SK-N-MC (cell line): ENCODE measurements at places on chromosomes 4 and X.
A peak's percentile ranks its signal among the peaks of the same experiment; 100 is the strongest.

- DNase-seq: no peak
These were observed 42.7 kb downstream of the TMEM156 start for GRCh38 chr4:38989487-38989886.

GRCh38 chr4:6908432-6909112, 1.1 kb upstream of the TBC1D14 start:
- no peak for DNase-seq

- no peak for DNase-seq
These were observed 623.5 kb upstream of the NR3C2 start for GRCh38 chr4:149065753-149066152.

GRCh38 chr4:18180892-18181291, 159.3 kb upstream of the LCORL start:
- DNase-seq: no peak

DNA sequence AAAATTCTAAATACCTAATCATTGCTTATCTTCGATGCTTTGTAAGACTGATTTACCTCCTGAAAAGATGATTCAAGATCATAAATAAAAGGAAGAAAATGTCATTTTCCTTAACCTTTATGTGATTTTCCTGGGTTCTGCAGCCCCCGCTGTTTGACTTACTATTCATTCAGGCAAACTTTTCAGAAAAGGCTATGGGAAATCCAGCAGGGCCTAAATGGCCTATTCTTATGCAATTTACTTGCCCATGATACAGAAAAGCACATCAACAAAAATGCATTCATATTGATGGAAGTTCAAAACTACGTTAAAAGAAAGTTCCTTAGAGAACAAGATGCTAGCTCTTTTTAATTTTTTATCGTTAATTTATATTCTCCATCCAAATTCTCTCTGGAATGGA, 51.2 kb downstream of the TMEM144 start:
- no peak for DNase-seq

- no peak for DNase-seq
These were observed 43.9 kb downstream of the HOPX start for GRCh38 chr4:56637154-56637553.

DNA sequence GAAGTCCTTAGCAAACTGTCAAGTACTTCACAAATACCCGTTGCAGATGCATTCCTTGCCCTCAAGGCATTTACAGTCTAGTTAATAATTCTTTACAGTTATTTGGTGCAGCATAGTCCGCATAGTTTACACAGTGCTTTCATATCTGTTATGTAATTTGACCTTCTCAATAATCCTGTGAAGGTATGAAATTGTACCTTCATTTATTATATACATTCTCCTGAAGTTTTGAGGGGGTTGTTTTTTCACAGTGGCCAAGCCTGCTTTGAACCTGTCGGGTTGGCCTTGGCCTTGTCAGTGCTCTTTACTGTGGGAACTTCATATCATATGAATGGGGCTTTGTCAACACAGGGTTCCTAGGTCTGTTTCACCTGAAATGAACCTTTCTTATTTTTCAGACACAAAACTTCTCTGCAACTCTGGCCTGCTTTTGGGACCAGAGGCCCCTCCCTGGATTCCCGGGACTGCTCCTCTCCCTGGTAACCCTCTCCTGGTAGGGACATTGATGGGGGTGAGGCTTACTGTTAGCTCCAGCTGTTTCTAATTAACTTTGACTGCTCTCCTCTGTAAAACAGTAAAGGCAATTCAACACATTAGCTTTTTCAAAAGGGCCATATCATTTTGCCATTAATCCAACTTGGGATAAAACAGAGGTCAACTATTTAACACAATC, 9.1 kb downstream of the IGFBP7 start:
- DNase-seq: no peak

DNA sequence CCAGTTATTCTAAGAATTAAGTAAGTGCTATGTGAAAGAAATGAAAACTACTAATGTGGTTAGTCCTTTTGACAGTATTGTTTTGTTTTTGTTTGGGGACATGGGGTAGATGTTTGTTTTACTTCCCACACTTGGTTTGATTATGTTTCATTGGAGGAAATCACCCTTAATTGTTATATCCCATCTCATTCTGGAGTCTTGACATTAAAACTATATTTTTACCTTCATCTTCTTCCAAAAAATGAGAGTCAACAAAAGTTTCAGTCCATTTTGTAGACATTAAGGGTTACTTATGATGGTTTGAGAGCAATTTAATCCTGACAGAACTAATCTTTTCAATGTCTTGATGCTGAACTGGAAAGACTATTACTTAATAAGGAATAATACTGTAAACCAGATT, 108.7 kb downstream of the GPC3 start:
- DNase-seq: no peak

- no peak for DNase-seq
These were observed 162.7 kb upstream of the MBNL3 start for GRCh38 chrX:132651421-132652086.

DNA sequence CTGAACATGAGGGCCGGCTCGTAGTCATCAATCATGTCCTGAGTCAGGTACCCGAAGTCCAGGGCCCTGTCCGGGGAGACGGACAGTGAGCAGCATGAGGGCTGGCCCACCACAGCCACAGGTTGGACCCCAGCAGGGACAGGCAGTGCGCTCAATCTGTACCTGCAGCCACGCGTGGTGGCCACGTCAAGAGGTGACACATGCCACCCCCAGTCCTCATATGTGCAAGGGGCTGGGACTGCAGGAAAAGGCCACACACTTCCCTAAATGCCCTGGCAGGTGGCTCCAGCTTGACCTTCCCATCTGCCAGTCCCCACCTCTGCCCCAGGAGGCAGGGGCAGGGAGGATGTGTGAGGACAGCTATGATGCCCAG, 73.8 kb upstream of the MXD4 start:
- DNase-seq: no peak

GRCh38 chr4:132792310-132792709, 356.8 kb upstream of the PCDH10 start:
- no peak for DNase-seq

DNA sequence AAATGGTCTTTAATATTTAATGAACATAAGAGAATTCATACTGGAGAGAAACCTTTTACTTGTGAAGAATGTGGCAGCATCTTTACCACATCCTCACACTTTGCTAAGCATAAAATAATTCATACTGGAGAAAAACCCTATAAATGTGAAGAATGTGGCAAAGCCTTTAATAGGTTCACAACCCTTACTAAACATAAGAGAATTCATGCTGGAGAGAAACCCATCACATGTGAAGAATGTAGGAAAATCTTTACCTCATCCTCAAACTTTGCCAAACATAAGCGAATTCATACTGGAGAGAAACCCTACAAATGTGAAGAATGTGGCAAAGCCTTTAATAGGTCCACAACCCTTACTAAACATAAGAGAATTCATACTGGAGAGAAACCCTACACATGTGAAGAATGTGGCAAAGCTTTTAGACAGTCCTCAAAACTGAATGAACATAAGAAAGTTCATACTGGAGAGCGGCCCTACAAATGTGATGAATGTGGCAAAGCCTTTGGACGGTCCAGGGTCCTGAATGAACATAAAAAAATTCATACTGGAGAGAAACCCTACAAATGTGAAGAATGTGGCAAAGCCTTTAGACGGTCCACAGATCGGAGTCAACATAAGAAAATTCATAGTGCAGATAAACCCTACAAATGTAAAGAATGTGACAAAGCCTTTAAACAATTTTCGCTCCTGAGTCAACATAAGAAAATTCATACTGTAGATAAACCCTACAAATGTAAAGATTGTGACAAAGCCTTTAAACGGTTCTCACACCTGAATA, 35.6 kb downstream of the ZNF141 start:
- DNase-seq: no peak

- DNase-seq: no peak
These were observed at the start of gene ETNPPL for GRCh38 chr4:108762559-108763225. ETNPPL (minus strand) TSS chr4:108763053; CDS start chr4:108762898, 155 bp downstream.

- no peak for DNase-seq
These were observed 87.8 kb upstream of the NPNT start for GRCh38 chr4:105807496-105807895.

GRCh38 chr4:143185253-143186107, 763 bp downstream of the USP38 start:
- DNase-seq: no peak

DNA sequence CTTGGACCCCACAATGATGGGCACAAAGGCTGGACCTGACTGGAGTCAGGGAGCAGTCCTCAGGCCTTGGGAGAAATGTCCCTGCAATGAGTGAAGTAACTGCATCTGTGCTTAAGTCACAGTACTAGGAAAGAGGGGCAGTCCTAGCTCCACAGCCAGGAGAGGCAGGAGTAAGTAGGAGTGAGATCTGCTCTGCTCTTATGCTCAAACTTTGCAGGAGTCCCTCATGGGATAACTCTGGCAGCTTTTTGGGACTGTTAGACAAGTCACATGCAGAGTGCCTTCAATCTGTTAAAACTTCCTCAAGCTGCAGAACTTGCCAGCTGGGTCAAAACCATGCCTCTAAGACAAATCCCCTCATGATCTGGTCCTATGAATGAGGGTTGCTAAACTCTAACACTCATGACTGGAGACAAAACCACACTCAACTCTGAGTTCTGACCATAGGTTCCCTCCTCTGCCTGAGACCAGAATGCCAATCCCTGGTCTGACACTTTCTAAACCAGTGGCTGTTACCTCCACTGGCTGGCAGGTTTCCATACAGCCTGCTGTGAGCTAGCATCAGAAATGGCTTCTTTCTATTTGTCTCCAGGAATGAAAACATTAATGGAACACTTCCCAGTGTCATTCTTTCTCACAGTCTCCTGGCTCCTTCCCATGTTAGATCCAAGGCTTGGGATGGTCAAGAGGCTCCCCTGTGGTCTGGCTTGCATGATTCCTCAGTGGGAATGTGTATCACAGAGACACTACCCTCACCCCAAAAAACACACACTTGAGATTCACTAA, 819.3 kb downstream of the PCDH7 start:
- DNase-seq: no peak

DNA sequence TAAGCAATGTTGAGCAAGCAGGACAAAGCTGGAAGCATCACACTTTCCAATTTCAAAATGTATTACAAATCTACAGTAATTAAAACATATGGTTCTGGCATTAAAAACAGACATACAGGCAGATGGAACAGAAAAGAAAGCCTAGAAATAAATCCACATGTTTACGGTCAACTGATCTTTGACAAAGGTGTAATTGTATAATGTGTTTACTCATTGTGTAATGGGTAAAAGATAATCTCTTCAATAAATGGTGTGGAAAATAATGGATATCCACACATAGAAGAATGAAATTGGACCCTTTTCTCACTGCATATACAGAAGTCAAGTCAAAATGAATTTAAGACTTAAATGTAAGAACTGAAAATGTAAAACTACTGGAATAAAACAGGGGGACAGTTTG, 394.2 kb downstream of the ANKRD50 start:
- no peak for DNase-seq

- DNase-seq: no peak
These were observed 124.1 kb downstream of the AFAP1 start for GRCh38 chr4:7815562-7815961.

- DNase-seq: no peak
These were observed 28.5 kb downstream of the SRPX start for GRCh38 chrX:38192007-38192810.

- DNase-seq: no peak
These were observed 547.7 kb upstream of the DIPK2B start for GRCh38 chrX:45748369-45748774.

- DNase-seq: no peak
These were observed 39.0 kb upstream of the CD99 start for GRCh38 chrX:2652106-2652505.

DNA sequence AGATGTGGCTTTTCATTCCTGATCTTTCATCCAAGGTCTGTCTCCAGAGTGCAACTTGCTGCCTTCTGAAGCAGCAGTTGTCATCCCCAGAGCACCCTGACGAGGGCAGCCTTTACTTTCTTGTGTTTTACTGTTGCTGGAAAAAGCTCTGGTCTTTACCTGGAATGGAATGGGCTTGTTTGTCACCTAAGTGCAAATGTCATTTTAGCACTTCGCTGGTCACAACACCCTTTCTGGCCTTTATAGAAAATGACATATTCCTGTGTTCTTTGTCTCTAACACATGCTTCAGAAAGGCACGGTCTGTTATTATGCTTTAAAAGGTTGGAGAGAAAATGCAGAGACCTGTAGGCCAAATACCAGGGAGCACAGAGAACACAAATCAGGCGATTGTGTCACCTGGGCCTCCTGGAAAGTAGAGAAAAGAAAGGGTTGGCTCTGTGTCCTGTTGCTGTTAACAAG, 332.7 kb upstream of the IGFBP7 start:
- DNase-seq: peak; percentile 6

DNA sequence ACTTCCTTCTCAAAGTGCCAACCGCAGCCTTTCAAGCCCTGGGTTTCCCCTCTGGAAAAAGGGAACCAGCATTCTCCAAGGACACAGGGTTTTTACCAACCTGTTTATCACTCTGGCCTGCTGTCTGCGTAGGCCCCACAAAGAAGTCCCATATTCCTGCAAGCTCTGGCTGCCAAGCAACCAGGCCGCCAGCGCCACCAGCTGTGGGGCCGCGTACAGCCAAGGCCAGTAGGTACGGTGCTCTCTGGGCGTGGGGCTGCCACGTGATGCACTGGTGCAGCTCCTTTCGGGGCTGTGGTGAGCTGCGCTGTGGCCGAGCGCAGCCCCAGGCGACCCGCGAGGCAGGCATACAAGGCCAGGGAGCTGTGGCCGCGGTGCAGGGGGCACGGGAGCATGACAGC, 22.1 kb downstream of the LUZP4 start:
- no peak for DNase-seq

DNA sequence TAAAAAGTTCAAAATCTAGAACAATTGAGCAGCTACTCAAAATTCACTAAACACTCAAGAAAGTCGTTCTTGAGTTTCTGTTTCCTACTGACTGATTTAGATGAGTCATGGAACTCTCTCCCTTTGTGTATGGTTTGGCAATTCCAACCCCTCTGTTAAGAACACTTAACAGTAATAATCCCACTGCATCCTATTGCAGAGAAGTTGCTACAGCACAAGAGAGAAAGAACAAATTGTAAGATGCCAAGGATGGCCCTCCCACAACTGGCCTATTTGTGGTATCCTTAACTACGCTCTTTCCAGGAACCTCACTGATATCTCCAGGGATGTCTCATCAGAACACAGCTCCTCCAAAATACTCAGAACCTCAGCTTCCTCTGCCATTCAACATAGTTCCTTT, 701.8 kb upstream of the TENM3 start:
- DNase-seq: no peak

DNA sequence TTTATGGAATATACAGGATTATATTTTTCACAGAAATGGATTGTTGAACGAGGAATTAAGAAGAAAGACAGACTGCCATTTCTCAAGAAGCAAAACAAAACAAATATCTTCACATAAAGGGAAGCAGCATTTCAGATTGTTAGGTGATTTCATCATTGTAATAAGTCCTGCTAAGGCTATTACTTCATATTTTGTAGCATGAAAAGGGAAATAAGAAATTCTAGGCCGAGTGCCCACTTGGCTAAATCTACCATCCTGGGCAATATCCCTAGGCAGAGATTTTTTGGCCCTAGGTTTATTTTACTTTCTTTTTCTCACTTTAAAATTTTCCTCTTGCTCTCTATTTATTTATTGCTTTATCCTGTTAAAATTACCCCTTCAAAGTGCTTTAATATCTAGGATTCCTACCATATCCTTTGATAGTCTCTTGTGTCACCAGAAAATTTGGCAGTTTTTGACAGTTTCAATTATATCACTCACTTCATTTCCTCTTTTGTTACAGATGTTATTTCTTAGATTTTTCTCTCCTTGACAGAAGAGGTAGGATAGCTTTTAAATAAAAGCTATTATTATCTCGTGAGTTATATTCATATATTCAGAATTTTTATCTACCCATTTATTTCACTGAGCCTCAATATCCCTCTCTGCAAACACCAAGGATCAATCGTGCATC, 142.3 kb downstream of the PDGFC start:
- DNase-seq: no peak

GRCh38 chrX:24513416-24513815, 48.3 kb downstream of the PDK3 start:
- DNase-seq: no peak

- DNase-seq: no peak
These were observed 261.9 kb downstream of the CBLL2 start for GRCh38 chrX:22534643-22535042.
